ENCODE measurements at places on chromosomes 5 and 9.

- DNase-seq: no peak
These were observed 103.7 kb downstream of the ARHGAP26 start for GRCh38 chr5:142873831-142874230.

DNA sequence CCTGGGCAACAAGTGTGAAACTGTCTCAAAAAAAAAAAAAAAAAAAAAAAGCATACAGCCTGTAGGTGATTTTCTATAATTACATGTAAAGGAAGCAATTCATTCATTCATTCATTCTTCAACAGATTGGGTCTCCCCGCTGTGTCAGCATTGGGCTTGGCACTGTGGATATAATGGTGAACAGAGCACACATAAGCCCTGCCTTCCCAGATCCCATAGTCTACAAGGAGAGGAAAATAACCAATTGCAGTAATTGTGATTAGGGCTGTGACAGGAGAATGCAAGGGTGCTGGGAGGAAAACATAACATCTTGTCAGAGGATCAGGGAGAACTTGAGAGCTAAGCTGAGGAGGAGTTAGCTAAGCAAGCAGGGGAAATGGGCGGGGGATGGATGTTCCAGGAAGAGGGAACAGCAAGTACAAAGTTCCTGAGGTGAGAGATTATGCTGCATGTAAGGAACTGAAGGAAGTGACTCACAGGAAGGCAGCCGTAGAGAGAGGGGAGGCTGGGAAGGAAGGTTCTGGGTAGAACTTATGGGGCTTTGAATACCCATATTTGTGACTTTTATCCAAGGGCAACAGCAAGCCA, 24.0 kb upstream of the KLF9 start:
- DNase-seq: peak; percentile 15

DNA sequence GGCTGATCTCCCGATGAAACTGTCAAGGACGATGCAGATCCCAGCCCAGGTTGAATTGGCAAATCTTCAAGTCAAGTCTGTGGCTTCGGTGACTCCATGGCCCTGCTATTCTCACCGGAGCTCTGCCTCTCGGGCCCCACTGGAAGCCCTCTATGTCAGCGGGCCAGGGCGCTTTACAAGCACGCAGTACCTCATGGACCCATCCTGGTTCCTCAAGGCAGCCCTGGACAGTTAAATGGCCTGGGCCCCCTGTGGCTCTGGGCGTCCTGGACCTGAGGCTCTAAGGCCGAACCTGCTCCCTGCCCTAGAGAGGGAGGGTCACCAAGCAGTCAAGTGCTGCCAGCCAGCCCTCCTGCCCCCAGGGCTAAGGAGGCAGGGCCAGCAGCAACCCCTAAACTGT, 45.3 kb downstream of the STC2 start:
- DNase-seq: no peak

GRCh38 chr9:4228606-4229005, 71.3 kb downstream of the GLIS3 start:
- DNase-seq: no peak

GRCh38 chr9:37592108-37592951, at the start of gene TOMM5:
Gene TOMM5, minus strand, starts transcription at chr9:37592597. Its CDS starts 65 bp downstream, at chr9:37592532.
- DNase-seq: peak; percentile 76

- DNase-seq: no peak
These were observed 380.2 kb upstream of the ZNF462 start for GRCh38 chr9:106482733-106483132.

GRCh38 chr9:128117613-128118471, 9.7 kb downstream of the PTGES2 start:
- peak; percentile 93 for DNase-seq

DNA sequence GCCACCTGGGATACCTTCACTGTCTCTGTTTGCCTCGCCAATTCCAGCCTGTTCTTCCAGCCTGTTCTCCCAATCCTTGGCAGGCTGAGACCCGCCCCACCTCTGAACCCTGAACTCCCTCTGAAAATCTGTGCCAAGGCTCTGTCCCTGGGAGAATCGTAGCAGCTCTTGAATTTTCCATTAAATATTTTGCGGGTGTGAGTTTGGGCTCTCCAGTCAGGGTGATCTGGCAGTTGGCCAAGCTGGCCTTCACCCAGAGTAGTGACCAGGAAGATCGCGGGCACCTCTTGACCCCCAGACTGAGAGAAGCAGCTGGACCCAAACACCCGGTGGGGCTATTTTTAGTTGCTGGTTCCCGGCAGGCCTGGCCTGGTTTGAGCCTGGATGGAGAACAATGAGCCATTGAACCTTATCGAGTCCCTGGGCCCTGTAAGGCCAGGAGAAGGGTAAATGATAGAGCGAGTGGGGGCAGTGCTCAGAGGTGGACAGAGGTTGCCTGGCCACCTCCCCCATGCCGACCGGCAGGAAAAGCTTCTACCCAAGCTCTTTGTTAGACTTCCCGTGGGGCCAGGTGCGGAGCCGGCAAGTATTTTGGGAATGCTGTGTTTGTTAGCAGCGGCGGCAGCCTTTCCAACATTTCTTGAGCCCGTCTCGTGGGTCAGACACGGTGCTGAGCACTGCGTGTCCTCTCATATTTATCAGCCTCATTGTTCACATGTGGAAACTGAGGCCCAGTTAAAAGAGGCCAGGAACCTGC, 146.2 kb downstream of the RGS3 start:
- DNase-seq: no peak

DNA sequence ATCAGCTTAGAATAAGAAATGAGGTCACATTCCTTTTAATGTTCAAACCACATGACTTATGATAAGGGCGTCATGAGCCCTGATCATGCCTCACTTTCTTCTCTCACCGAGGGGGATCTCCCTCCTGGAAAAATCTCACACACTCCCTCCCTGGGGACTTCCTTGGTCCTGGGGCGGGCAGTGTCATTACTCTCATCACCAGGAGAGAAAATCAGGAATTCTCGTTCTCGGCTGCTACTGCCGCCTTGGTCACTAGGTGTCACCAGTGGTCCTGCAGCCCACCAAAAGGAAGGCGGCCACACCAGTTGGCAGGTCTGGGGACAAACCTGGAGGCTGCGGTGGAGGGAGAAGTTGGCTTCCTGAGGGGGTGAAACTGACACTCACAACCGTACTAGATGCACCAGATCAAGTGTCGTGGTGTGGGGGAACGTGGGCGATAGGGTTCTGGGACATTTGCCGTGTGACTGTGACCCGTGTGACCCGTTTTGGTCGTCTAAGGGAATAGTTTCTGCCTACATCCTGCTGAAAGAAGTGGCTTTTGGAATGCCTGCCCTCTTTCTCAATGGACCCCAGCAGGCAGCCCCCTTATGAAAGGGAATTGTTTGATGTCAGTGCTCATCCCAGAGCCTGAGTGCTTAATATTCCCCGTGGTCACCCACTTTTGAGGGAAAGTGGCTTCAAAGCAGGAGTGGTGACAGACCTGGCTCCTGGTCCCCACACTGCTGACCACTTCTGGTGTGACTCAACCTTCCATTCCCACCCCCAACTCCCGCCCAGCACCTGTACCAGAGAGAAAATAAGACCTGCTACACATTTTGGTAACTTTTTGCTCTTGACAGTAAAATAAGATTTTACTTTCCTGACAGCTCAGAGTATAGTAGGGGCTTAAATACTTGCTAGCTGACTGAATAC, 63.2 kb downstream of the ACER2 start:
- peak; percentile 33 for DNase-seq

GRCh38 chr5:39411061-39411460, 13.7 kb downstream of the DAB2 start:
- DNase-seq: no peak

GRCh38 chr9:121821326-121821725, 169.9 kb downstream of the DAB2IP start:
- no peak for DNase-seq

GRCh38 chr5:143716881-143717280, 95.1 kb upstream of the HMHB1 start:
- DNase-seq: no peak

- no peak for DNase-seq
These were observed 28.9 kb downstream of the PLAC8L1 start for GRCh38 chr5:146076455-146076854.

GRCh38 chr5:36301858-36302603, at the start of gene RANBP3L:
Gene RANBP3L, minus strand, starts transcription at chr5:36301902. Its CDS starts 486 bp downstream, at chr5:36301416.
- no peak for DNase-seq

- no peak for DNase-seq
These were observed 3.3 kb upstream of the OR2V1 start for GRCh38 chr5:181134259-181134658.

GRCh38 chr5:13910637-13911288, 33.7 kb downstream of the DNAH5 start:
- DNase-seq: no peak

GRCh38 chr9:26656003-26656870, 236.4 kb downstream of the CAAP1 start:
- DNase-seq: peak; percentile 1

DNA sequence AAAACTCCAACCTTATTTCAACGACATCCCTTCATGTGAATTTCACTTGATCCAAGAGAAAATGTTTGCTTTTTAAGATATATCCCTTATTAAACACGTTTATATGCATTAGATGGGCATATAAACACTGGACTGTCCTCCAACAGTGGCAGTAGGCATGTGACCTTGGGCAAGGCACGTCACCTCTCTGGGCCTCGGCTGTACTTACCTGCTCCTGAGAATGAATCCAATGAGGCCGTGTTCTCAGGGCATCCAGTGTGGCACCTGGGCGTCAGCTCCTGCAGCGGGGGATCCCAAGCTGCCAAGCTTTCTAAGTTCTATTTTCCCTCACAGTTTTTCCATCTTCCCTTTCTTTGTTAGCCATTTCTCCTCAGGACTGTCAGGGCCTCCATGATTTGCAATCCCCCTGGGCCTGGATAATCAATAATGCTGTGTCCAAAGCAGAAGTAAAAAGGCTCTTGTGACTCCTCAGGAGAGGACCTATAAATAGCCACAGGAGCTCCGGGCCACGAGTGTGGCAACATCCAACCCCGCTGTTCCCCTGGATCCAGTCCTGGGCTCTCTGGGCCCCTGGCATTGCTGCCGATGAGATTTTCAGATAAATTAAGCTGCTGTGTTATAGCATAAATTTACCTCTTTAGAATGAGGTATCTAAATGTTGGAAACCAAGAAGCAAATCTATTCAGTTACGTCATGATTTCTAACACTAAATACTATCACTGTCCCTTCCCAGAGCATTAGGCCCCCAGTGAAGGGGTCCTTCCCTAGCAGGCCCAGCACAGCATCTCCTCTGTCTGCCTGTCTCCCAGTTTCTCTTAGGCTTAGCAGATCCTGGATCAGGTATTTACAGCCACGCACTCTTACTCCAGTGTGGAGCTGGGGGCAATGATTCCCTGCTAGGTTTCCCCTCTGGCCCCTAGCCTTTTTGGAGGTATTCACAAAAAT, 76.8 kb downstream of the PTPN3 start:
- no peak for DNase-seq

DNA sequence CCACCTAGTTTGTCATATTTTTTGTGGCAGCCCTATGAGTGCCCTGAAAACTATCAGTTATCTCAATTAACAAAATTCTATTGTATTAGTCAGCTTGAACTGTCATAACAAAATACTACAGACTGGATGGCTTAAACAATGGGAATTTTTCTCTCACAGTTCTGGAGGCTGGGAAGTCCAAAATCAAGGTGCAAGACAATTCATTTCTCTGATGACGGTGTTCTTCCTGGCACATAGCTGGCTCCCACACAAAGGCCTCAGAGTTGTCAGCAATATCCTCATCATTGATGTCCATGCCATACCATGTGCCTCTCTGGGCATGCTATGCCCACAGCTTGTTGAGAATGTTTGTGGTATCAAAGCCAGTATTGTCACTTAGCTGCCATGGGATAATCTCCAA, 691.9 kb downstream of the NR2F1-AS1 start:
- no peak for DNase-seq

DNA sequence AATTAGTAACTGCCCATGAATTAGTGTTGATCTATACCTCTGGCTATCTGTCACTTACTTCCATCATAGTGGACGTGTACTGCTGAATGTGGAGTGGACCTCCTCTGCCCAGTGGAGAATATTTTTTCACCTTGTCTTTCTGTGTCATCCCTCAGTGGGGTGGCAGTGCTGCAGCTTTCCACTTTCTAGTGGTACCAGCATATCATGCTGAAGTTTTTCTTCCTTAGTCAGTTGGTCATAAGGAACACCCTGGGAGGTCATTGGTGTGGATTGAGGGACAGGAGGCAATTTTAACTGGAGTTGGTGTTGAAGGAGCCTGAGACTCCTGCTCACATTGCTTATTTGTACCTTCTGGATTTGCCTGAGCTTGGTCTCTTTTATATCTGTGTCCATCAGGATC, 151.7 kb upstream of the ANKH start:
- DNase-seq: no peak
